ENCODE measurements at places on chromosomes 7 and 10. TPM values are rescaled to one million over a fixed set of nuclear protein-coding genes. Genes with fewer than 3 reads are reported as not detected.

PLAC9 gene
- 0.89 TPM for total RNA-seq

FAM237B gene
- not detected for total RNA-seq

SPDYE5 gene
- total RNA-seq = not detected

NSUN6 gene
- 12.5 TPM for total RNA-seq

GRCh38 chr7:6516387-6516983, 34.8 kb downstream of the GRID2IP start:
- DNase-seq = peak; percentile 95

ACBD7 gene
- 24.1 TPM for total RNA-seq

SFTPA2 gene
- total RNA-seq = not detected

DNA sequence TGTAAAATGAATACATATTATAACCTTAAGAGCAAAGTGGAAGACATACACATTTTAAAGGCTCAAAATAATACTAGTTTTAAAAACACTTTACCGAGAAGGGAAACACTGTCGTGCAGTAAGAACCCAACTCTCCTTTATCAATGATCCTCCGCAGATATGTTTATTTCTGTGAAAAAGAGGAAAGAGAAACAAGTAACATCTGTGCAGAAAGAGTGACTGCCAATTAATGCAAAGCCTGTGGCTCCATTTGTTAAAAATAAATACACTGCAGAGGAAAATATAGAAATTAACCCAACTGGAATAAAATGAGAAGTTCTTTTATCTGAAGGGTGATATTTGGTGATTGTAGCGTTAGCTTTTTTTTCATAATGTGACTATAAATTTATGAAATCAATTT, 62.7 kb downstream of the HGF start:
- DNase-seq = no peak

- no peak for DNase-seq
Measured at GRCh38 chr10:51357170-51357569, 282.9 kb downstream of the PRKG1 start.

MUC12 gene
- total RNA-seq = 3.8 TPM

DNA sequence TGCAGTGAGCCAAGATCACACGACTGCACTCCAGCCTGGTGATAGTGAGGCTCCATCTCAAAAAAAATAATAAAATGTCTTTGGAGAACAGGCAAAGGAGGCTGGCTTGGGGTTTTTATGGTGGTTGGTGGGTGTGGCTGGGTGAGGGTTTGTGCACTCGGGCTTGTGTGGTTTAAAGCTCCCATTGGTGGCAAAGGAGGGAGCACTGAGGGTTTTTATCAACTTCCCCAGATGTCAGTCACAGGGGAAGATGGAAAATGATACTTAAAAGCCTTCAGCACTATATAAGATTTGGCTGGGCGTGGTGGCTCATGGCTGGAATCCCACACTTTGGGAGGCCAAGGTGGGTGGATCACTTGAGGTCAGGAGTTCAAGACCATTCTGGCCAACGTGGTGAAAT, 16.3 kb upstream of the RNF216 start:
- no peak for DNase-seq

DNA sequence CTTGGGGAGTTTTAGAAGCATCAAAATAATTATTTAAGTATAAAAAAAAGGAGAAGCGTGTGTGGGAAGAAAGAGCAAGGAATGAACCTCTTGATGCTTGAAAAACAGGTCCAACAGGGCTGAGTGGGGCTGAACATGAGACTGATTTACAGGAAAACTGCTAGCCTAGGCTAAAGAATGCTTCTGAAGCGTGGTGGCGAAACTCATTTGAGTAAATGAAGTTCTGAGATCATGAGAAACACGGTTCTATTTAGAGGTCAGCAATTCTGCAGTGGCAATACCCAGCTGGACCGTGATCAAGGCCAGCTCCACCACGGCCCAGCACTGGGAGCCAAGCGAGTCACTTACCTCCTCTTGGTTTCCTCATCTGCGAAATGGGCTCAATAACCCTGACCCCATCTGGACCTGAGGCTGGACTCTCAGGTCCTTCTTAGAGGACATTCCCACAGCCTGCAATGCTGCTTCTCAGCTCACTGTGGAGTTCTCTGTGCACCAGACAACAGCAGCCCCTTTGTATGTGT, 140.1 kb upstream of the ADAM12 start:
- no peak for DNase-seq

DNA sequence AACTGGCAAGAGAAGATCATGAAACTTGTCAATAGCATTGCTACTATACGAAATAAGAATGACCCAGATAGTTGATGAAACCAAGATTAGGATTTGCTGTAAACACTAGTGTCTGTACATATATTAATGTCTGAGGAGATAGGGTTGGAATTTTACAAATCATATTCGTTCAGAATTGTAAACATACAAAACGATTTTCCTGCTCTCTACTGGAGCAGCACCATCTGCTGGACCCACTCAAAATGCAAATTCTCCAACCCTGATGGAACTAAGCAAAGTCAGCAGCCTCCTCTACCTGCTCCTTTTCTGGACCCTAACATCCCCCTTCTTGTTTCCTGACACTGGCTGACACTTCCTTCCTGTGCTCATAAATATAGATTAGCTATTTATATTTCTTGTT, 29.4 kb upstream of the SGMS1 start:
- DNase-seq = peak; percentile 12

DNA sequence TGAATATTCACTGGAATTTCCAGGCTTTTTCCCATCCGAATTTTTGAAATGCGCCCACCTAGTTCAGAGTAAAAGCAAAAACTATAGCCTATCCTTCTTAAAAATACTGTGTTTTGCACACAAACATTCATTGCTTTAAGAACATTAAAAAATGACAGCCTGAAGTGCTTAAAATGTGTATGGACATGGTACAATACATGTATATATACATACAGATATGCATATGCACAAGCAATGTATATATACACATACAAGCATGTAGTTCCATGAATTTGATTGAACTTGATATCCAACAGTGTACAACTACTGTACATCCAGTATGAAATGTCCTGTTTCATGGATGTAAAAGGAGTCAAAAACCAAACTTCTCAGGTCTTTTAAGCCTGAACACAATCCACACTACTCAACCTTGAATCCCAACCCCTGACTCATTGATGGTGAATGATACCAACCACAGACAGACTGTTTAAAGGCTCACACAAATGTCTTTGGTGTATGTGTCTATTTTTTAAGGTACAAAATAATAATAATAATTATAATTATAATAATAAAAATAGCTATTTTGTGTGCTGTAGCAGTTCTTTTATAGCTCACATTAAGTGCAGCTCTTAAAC, 14.8 kb downstream of the INHBA start:
- DNase-seq = no peak

DNA sequence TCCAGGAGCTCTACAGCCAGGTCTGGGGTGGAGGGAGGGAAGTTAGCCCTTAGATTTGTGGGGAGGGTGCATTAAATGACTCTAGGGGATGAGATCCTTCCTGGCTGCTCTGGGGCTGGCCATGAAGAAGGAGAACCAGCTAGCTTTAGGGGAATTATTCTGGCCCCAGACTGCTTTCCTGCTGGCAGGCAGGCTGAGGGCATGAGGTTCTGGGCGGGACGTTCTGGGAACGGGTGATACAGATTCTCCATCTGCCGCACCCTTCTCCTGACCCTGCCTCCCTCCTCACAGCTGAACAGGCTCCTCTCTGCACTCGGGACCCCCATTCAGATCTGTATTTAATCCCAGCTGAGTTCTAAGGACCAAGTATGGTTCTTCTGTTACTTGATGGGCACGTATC, 23.9 kb downstream of the GOLGA7B start:
- DNase-seq = no peak

- peak; percentile 46 for DNase-seq
Measured at GRCh38 chr10:106355450-106355849, 809.1 kb downstream of the SORCS1 start.

DNA sequence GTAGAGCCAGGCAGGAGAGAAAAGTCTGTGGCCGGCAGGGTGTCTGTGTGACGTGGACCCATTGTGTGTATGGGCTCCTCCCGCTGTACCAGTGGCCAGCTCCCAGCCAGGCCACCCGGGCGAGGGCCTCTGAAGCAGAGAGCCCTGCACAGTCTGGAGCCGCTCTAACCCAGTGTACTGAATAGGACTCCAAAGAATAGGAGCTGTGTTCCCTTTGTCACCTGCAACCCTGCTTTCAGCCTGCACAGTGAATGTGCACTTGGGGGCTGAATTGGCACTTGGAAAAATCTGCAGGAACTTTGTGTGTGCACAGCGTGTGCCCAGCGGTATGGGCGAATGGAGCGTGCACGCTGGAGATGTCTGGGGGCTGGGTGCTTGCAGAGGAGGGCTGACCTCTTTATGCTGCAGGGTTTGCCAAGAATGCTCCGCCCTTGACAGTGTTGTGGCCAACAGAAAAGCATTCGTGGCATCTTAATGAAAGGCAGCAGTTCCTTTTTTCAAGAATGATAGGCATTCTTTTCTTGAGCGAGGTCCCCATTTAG, 216.2 kb downstream of the AUTS2 start:
- DNase-seq = peak; percentile 46

DNA sequence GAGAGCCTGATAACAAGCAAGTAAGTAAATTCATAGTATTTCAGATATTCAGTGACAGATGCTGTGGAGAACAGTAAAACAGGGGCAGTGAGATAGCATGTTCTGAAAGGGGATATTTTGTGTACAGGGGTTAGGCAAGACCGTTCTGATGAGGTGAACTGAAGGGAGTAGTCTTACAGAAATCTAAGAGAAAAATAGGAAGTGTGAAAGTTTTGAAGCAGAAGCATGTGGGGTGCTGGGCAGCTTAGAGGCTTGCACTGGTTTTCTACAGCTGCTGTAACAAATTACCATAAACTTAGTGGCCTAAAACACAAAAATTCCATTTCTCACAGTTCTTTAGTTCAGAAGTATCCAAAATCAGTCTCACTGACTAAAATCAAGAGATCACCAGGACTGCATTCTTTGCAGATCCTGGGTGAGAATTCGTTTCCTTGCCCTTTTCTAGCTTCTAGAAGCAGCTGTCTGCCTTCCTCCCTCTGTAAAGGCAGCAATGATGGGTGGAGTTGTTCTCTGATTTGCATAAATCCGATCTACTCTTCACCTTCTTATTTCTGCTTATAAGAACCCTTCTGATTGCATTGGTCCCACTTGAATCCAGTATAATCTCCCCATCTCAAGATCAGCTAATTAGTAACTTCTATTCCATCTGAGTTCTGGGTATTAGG, 7.5 kb upstream of the KLF14 start:
- DNase-seq = peak; percentile 26

DNA sequence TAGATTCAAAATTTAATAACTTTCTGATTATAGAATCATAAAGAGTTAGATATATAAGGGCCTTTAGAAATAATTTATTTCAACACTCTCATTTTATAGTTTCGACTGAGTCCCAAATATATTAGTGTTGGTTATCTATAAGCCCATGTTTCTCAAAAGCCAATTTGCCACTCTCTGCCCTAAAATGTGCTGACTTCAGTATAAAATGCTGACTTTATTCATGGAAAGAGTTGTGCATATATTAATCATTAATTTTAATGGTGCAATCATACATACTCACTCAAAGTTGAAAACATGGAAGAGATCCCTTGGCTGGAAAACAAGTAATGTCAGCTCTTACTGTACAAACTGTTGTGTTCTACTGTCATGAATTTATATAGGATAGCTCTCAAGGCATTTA, 19.4 kb downstream of the ZWINT start:
- no peak for DNase-seq

INMT gene
- 0.19 TPM for total RNA-seq

CCDC172 gene
- 3.8 TPM for total RNA-seq

DNA sequence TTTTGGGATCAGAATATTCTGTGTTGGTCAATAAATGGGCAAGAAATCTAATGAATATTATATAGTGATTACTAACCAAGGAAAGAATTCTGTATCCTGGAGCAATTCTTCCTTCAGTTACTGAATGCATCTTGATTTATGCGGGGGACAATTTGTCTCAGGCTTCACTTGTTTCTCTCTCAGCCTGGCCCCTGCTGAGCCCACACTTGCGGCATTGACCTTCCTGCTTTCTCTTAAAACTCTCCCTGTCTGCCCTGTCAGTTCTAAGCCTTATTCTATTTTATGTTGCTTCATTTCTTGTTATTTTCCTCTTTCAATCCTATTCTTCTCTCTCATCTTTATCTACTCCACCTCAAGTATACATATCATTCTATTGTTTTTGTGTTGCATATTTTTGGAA, 122.1 kb upstream of the TPK1 start:
- DNase-seq = peak; percentile 47

- DNase-seq = no peak
Measured at GRCh38 chr10:110870823-110871297, 868 bp upstream of the PDCD4 start.

COL1A2 gene
- 61.6 TPM for total RNA-seq

DNA sequence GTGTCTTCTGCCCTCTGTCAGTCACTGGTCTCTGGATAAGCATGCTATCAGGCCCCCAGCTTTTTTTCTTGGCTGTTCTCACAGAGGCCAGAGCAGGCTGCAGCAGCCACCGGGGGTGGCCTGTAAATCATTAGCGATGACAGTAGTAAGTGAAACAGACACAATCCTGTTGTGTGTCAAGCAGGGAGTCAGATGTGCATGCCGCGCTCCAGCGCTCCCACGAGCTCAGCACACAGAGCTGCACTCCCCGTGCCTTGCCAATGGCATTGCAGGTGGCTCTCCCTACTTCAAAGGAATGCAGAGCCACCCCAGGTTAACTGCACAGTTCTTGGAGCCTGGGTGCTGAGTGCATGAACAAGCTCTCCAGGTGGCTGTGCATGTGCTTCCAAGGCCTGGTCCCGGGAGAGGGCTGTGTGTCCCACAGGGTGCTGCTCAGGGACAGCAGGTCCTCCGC, 226.1 kb downstream of the GLRX3 start:
- no peak for DNase-seq

- DNase-seq = peak; percentile 38
Measured at GRCh38 chr10:130190737-130191115, 54.5 kb downstream of the GLRX3 start.

DNA sequence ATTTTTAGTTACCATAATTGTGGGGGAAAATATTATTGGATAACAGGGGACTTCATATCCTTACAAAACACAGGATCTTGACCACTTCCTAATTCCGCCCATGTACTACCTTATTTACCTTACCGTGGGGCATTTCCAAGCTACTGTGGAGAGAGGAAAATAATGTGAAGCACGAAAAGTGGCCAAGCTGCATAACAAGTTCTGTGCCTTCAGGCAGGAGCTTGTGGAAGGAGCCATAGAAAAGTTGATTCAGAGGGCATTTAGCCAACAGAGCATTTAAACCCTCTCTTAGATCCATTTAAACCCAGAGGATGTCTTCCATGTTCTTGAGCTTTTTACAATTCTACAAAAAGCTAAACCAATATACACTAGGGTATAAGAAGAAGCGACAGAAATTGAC, 41.6 kb downstream of the DNAJB9 start:
- DNase-seq = no peak

DLX5 gene
- not detected for total RNA-seq

- DNase-seq = no peak
Measured at GRCh38 chr10:10078446-10078845, 939.2 kb upstream of the CELF2 start.

- DNase-seq = peak; percentile 69
Measured at GRCh38 chr7:28125431-28126409, 54.9 kb downstream of the JAZF1 start.

- DNase-seq = no peak
Measured at GRCh38 chr7:31083210-31083786, 31.2 kb downstream of the ADCYAP1R1 start.

FGL2 gene
- not detected for total RNA-seq

MMP21 gene
- not detected for total RNA-seq

PTN gene
- 20.1 TPM for total RNA-seq

Data from GM23338 (cell line).